ENCODE measurements at places on chromosomes 6 and 20.

DNA sequence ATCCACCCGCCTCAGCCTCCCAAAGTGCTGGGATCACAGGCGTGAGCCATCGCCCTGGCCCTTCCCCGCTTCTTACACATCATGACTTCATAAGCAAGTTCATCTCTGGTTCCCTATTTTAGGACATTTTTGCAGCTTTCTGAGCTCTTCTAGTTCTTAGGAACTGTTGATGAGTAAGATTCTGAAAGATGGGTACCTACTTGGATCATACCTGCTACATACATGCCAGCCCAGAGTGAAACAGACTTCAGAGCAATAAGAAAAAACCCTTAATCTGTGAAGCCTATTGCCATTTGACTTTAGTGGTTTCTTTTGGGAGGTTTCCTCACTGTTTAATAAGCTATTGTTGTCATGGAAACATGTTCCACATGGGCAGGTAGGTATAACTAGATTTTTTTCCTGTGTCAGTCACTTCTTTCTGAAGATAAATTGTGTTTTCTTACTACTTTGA, 27.9 kb upstream of the TMEM217 start:
- no peak for DNase-seq

DNA sequence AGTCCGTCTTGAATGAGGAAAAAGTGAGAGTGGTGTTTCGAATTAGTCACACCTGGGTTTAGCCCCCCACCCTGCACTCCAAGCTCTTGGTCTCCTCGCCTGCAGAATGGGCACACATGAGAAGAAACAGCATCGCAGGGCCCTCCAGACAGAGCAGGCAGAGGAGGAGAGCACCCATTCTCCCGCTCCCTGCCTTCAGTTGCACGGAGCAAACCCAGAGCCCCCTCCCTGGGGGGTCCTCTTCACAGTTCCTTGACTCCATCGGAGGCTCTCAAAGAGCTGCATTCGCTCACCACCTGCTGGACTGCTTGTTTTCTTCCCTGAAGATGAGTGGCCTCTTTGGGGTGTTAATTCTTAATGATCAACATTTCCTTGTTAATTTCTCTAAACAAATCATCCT, 5.1 kb downstream of the CST7 start:
- no peak for DNase-seq

DNA sequence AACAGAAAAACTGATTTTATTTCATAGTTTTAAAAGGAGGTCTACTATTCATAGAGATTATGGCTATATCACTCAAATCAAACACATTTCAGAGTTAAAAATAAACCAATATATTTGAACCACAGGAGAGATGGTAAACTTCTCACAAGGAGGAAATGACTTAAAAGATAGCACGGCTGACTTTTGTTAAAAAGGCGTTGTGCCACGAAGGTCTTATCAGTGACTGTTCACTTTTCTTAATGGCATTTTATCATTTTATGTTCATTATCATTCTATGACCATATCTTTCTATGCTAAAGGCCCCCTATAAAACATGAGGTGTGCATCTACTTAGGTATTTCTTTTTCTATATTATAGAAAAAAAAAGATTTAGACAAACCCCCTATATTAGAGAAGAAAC, 19.6 kb downstream of the ELOVL4 start:
- no peak for DNase-seq

- no peak for DNase-seq
These were observed at the start of gene B3GAT2 for GRCh38 chr6:70956451-70957283. TSS of gene B3GAT2 (minus strand) at chr6:70957060. CDS start at chr6:70956429, 631 bp downstream.

DNA sequence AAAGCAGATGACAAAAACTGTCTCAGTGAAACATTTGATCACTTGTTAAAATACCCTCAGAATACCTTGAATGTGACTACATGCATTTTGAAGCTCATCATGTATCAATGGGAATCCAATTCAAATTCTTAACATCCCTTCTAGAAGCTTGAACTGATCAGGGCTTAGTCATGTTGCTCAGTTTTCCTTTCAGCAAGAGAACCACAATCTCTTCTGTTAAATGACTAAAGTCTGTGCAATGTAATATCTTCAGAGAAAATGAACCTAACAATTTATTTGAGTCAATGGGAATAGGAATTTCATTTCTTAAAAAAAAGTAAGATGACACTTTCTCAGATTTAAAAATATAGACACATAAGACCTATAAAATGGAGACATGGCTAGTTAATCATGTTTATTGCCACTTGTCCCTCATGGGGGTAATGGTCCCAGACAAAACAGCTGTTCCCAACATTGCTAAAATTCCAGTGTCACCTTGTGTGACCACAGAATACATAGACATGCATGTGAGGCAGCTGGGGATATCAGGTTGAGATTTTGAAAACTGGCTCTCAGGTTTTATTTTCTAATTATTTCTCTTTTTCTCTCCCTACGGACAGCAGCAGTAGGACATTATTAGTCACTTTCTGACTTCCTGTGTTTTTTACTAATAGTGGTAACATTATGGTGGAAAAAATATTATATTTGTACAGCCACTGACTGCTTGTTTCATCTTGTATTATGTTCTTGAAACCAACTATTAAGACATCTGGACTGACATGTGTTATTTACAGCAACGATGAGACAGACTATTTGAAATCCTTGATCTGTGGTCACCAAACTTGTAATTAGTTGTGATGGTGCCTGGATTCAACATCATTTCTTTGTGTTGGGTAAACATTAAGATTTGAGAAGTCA, 192.5 kb downstream of the COL9A1 start:
- DNase-seq: no peak

- DNase-seq: no peak
These were observed 24.1 kb upstream of the ROS1 start for GRCh38 chr6:117449549-117450439.

DNA sequence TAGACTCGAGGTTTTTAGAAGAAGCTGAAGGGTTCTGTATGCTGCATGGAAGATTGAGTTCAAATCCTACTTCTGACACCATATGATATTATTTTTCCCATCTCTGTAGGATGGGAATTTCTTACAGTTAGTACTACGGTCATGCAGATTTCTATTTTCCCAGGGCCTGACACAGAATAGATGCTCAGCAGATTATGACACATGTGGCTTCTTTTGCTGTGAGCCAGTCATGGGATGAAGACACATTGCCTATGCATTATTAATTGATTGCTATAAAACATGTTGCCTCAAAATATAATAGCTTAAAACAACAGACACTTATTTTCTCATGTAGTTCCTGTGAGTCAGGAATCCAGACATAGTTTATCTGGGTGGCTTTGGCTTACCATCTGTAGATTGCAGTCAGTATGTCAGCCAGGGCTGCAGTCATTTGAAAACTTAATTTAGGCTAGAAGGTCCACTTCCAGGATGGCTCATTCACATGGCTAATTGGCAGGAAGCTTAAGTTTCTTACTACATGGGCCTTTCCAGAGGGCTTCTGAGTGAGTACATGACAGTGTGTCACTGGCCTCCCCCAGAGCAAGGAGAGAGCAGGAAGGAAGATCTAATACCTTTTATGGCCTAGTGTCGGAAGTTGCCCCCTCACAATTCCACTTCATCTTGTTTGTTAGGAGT, 29.5 kb downstream of the TOP1 start:
- DNase-seq: no peak

DNA sequence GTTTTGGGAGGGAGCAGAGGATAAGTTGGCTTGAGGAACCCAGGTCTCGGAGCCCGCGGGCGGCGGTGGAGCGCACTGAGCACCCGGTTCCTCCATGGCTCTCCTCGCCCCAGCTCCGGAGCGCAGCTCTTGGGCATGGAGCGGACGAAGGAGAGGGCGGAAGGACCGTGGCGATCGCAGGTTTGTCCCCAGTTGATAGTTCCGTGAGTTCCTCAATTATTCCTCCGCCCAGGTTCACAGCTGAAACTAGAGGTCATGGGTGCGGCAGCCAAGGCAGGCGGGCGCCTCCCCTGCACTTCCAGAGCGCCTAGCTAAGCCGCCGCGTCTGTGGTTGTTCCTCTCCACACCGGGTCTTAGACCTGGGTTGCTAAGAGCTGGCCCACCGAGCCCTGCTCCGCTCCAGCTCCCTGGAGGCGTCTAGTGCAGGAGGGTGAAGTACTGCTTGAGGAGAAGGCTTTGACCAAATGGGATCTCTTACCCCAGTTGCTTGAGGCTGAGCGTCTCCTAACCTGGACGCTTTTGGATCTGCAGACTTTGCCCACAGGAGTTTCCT, at the start of gene HTR1B:
Gene HTR1B, minus strand, starts transcription at position 184 of the 553 bp plus-strand sequence. Its CDS starts 88 bp downstream, at position 96.
- no peak for DNase-seq

DNA sequence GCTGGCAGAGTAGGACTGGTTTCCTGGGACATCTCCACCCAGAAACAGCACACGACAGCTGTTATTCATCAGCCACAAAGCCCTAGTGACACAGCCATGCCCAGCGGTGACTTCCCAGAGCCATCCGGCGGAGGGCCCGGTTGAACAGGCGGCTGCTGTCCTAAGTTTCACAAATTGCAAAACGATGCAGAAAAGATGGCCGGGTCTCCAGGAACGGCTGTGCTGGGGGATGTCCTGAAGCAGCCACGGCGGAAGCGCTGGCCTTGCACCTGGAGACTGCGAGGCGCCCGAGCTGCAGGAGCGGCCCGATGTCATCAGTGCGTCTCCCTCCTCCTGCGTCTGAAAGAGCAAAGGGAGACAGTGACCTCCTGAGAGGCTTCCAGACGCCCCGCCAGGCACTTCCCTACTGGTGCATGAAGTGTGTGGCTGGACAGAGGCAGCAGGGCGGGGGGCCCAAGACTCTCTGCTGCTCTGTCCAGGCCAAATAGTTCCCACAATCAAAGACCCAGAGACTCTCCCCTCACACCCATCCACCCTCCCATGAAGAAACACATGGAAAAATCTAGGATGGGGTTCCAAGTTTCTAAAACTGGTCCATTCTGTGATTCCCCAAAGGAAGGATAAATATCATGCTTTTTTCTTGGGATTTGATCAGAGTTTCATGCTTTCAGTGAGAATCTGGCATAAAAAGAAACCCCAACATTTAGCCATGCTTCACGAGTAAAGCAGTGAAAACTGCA, 44.0 kb downstream of the SSR1 start:
- DNase-seq: no peak

GRCh38 chr6:1049900-1050299, 262.0 kb upstream of the FOXQ1 start:
- no peak for DNase-seq

DNA sequence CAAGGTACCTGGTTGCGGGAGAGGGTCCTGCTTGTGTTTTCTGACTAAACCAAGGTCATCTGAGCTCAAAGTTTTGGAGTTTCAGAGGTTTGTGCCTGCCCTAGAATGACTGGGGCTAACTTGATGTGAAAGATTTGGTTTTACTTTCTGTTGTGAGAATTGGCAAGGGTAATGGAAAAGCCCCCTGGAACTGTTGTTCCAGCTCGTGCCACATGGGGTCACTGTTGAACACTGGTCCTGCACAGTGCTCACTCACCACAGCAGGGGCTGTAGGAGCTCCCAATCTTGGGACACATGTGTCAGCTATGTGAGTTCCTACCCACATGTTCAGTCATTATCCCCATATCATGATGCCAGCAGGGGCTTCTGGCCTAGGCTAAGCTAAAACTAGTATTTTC, 6.5 kb downstream of the TGM6 start:
- no peak for DNase-seq

GRCh38 chr6:105363100-105363754, 39.7 kb downstream of the PREP start:
- no peak for DNase-seq

All from HS-27A (cell line).